ENCODE measurements at places on chromosomes 5 and 9. TPM values are rescaled to one million over a fixed set of nuclear protein-coding genes. Genes with fewer than 3 reads are reported as not detected.
A peak's percentile ranks its signal among the peaks of the same experiment; 100 is the strongest.

DNA sequence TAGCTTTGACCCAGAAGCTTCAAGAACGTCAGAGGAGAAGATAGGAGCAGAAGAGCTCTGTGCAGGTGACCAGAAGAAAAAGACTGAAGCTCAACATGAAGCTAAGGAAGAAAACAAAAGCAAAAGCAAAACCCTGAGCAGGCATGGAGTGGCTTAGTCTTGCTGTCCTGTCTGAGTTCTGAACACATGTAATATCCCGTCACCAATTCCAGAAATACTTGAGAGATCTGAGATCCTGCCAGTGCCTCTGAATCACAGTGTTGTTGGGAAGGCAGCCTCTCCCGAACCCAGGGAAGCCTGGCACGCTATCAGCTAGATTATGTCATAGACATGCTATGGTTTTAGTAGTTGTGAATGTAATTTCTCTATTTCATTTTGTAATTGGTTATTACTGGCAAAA is 235.7 kb downstream of the ICE1 start:
- DNase-seq, result peak; percentile 20

GRCh38 chr9:129483415-129484351 is 137.2 kb downstream of the C9orf50 start:
- peak; percentile 84 for DNase-seq

- DNase-seq, result no peak
These were observed 104.2 kb upstream of the IER5L start for GRCh38 chr9:129282272-129282671.

DNA sequence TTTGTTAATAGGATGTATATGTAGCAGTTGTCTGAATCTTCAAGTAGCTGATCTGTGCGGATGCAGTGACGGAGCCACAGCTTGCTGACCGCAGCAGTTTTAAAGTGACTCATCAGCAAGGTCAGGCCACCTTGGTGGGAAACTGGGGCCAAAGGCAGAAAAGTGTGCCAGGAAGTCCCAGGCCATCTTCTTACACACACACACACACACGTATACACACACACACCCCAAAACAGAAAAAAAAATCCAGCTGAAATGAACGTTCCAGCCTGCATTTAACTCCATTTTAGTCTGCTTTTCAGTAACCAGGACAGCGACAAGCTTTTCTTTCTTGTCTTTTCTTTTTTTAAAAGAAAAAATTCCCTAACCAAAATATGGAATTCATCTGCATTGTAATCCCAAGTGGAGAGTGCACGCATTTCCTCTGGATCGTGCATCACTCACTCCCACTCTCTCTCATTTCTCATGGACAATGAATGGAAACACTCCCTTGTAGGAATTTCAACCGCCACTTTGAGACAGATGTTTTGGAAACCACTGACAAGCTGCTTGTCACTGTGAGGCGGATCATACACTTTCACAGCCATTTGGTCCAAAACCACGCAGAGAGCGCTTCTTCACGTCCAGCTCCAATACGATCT is 103.9 kb downstream of the LHFPL2 start:
- DNase-seq, result peak; percentile 47

DNA sequence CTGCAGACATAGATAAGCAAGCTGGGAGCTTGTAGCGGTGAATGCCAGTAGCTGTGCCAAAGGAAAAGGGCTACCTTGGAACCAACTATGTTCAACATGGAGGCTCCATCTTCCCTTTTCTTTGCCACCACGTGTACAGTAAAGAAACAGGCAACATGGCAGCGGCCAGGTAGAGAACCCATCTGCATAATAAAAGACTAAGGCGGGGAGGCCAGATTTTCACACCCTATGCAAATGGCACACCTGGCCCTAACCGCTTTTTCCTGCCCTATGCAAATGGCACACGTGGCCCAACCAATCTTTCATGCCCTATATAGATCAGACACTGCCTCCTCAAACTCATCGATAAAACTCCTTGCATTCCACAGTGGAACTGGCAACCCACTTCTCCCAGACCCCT is 477.5 kb upstream of the EDIL3 start:
- no peak for DNase-seq

DNA sequence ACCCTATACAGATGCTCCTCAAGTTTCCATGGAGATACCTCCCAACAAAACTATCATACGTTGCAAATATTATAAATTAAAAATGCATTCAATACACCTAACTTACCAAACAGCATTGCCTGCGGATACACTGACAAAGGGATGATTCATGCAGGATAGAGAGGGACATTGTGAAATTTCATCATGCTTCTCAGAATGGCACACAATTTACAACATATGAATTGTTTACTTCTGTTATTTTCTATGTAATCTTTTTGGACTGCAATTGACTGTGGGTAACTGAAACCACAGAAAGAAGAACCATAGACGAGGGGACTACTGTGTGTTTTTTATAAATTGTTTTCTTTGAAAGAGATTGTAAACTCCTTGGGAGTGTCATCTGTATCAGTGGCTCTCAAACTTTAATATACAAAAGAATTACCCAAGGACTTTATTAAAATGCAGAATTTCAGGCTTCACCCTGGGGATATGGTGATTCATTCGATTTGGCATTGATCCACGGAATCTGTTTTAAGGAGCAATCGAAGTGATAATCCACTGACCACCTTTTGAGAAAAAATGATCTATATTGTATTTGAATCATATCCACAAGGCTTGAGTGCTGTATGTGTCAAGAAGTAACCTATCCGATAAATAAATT is 146.4 kb downstream of the SGCD start:
- peak; percentile 40 for DNase-seq

Gene DIPK1B
- total RNA-seq, result not detected

Gene C1QTNF3
- total RNA-seq, result 0.51 TPM

Gene PCDHB13
- 3.3 TPM for total RNA-seq

Measured in HFFc6 (cell line).